ENCODE measurements at places on chromosomes 3 and 15. TPM values are rescaled to one million over a fixed set of nuclear protein-coding genes. Genes with fewer than 3 reads are reported as not detected.

The ANKUB1 gene
- polyA plus RNA-seq, result not detected

The HERC2 gene
- polyA plus RNA-seq, result 16.9 TPM

The C2CD4A gene
- not detected for polyA plus RNA-seq

The GPR176 gene
- polyA plus RNA-seq, result 0.15 TPM

DNA sequence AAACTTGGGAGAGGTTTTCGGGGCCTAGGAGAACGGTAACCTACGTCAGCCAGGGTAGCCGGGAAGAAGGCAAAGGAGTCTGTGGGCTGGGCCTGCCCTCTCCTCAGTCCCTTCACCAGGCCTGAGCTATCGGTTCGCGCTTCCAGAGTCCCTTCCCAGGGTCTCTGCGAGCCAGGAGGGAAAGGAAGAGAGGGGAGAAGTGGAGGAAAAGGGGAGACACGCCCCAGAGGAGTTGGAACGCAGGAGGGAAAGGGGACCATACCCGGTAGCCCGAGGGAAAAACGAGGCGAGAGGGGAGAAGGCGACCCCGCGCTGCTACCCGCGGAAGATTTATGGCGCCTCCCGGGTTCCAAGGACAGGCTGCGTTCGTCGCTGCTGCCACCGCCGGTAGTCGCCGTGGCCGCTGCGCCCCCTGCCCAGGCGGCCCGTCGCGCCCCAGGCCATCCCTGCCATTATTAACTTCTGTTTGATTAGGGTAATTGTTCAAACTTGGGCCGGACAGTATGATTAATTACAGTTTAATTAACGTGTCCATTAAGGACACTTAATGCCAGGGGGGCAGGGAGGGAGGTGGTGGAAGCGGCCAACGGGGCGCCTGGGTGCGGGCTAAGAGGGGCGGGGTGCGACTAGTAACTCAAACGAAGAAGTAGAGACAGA is 3.4 kb upstream of the SKOR1 start:
- no peak for DNase-seq
- peaks cover 81% of the 10 kb centered on the region for H3K27me3 ChIP-seq
- peak overlapping the region; percentile 68 for H3K4me3 ChIP-seq
- peaks cover 47% of the 10 kb centered on the region for H3K4me1 ChIP-seq

DNA sequence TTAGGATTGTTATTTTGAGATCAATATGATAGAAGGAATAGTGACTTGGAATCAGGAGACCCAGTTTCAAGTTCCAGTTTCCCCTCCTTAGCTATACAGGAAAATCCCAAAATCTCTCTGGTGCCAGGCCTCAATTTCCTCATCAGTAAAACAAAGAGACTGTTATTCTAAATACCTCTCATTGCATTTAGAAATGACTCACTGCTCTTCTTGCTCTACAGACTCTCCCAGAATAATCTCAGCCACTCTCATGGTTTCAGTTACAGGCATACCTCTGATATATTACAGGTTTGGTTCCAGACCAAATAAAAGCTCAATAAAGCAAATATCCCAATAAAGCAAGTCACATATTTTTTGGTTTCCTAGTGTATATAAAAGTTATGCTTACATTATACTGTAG is 28.3 kb downstream of the IMPG2 start:
- no peak overlapping the region for H3K27ac ChIP-seq
- H3K27me3 ChIP-seq, result peaks cover under 1% of the 10 kb centered on the region
- no peaks in the 10 kb centered on the region for H3K4me1 ChIP-seq
- no peak overlapping the region for H3K4me3 ChIP-seq
- H3K36me3 ChIP-seq, result peaks cover 8% of the 10 kb centered on the region

- H3K4me1 ChIP-seq, result no peaks in the 10 kb centered on the region
- no peak overlapping the region for H3K27ac ChIP-seq
- H3K36me3 ChIP-seq, result no peaks in the 10 kb centered on the region
- H3K27me3 ChIP-seq, result peaks cover 44% of the 10 kb centered on the region
- DNase-seq, result no peak
Measured at GRCh38 chr3:192570821-192571791, 156.2 kb downstream of the FGF12 start.

GRCh38 chr3:172034786-172035685 is 4.3 kb upstream of the FNDC3B start:
- H3K4me3 ChIP-seq, result no peak overlapping the region
- peaks cover 8% of the 10 kb centered on the region for H3K36me3 ChIP-seq
- no peak overlapping the region for H3K27ac ChIP-seq

- DNase-seq, result no peak
- H3K27ac ChIP-seq, result no peak overlapping the region
- H3K27me3 ChIP-seq, result no peaks in the 10 kb centered on the region
- H3K4me3 ChIP-seq, result no peak overlapping the region
- H3K4me1 ChIP-seq, result no peaks in the 10 kb centered on the region
Measured at GRCh38 chr15:36117296-36117787, 462.1 kb upstream of the CDIN1 start.

DNA sequence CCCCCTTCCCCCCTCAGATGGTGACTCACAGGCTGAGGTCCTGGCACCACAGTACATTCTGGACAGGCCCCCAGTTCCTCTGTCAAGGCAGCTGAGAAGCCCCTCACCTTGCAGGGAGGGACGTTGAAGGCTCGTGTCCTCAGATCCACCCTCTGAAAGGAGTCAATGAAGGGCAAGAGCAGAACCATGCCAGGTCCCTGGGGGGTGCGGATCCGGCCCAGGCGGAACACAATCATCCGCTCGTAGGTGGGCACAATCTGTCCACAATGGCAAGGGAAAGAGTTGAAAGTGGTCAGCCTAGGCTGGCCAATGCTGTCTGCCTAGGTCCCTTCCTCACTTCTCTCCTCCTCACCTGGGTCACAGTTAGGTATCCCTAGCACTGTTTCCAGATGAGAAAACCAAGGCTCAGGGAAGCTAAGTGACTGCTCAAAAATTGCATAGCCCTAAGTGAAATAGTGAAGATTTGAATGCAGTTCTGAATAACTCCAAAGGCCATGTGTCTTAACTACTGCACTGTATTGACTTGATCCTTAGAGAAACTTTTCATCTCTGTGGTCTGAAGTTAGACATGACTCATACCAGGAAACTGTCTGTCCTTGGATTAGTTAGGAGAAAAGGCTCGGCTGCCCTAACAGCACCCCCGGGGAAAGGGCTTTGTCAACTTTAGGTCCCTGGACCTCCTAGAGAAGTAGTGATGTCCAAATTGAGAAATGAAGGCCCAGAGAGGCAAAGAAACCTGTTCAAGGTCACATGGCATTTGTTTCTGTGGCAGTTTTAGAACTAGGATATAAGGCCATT is 2.9 kb downstream of the STOML1 start:
- H3K36me3 ChIP-seq, result no peaks in the 10 kb centered on the region
- peaks cover 77% of the 10 kb centered on the region for H3K4me1 ChIP-seq
- no peak overlapping the region for H3K4me3 ChIP-seq
- H3K27me3 ChIP-seq, result no peaks in the 10 kb centered on the region
- peak overlapping the region; percentile 28 for H3K27ac ChIP-seq
- no peak for DNase-seq

DNA sequence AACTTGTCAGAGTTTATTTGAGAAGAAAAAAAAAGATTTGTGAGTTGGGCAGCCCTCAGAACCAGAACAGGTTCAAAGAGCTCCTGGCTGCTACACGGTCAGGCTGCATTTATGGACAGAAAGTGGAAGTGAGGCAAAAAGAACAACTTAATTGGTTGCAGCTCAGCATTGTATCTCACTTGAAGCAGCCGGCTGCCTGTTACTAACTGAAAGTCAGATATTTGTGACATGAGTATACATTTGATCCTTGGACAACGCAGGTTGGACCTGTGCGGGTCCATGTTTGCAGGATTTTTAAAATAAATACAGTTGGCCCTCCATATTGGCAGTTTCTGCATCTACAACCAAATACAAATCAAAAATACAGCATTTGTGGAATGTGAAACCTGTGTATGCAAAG is 7.5 kb upstream of the ALDH1L1 start:
- H3K4me1 ChIP-seq, result no peaks in the 10 kb centered on the region
- no peak overlapping the region for H3K27ac ChIP-seq
- H3K27me3 ChIP-seq, result peaks cover 14% of the 10 kb centered on the region

GRCh38 chr15:78012643-78013077 is 64.9 kb downstream of the TBC1D2B start:
- peaks cover 9% of the 10 kb centered on the region for H3K36me3 ChIP-seq
- no peak overlapping the region for H3K4me3 ChIP-seq
- H3K4me1 ChIP-seq, result no peaks in the 10 kb centered on the region
- no peak overlapping the region for H3K27ac ChIP-seq
- no peak for DNase-seq

GRCh38 chr3:32384938-32385337 is 6.7 kb upstream of the CMTM7 start:
- H3K36me3 ChIP-seq, result no peaks in the 10 kb centered on the region
- peak; percentile 32 for DNase-seq
- no peak overlapping the region for H3K4me3 ChIP-seq
- H3K27me3 ChIP-seq, result peaks cover 6% of the 10 kb centered on the region
- H3K4me1 ChIP-seq, result peaks cover 16% of the 10 kb centered on the region

GRCh38 chr3:13020159-13020750 is 53.0 kb downstream of the IQSEC1 start:
- H3K27me3 ChIP-seq, result no peaks in the 10 kb centered on the region
- no peak for DNase-seq
- H3K4me1 ChIP-seq, result peaks cover 96% of the 10 kb centered on the region

DNA sequence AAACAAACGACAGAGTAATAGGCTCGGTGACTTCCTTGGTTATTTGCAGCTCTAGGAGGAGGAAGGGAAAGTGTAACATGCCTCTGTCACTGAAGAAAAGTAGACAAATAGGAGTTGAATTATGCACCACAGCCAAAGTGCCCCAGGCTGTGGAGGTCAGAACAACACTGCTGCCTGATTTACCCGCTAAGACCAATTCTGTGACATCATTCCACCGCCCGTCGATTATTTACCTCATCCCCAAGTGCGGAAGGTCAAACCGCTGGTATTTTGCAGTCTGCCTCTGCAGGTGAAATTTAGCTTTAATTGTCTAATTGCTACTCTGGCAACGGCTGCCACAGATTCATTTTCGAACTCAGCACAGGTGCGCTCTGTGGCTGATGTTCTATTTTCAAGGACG is 106.3 kb upstream of the PRICKLE2 start:
- no peak overlapping the region for H3K4me3 ChIP-seq
- no peaks in the 10 kb centered on the region for H3K4me1 ChIP-seq
- H3K27me3 ChIP-seq, result no peaks in the 10 kb centered on the region
- no peak overlapping the region for H3K27ac ChIP-seq
- no peaks in the 10 kb centered on the region for H3K36me3 ChIP-seq
- no peak for DNase-seq

GRCh38 chr3:151875759-151876158 is 2.3 kb downstream of the SUCNR1 start:
- no peak overlapping the region for H3K27ac ChIP-seq
- no peaks in the 10 kb centered on the region for H3K36me3 ChIP-seq

DNA sequence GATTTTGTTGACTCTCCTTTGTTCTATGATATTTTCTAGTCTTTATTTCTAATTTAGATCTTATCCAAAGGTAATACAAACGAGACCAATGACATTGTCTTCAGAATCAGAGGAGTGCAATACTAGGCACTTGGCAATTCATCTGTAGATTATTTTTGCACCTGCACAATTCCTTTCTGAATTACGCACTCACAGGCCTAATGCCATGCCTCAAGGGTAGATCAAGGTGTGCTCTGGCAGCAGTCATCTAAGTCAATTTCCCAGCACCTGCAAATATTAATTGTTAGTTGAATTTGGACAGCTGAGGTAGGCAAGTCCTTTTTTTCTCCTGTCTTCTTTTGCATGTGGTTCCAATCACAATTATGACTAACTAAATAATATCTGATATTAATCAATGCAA is 653.2 kb downstream of the ROBO2 start:
- no peak for DNase-seq
- H3K27me3 ChIP-seq, result no peaks in the 10 kb centered on the region
- H3K27ac ChIP-seq, result no peak overlapping the region

- peak overlapping the region; percentile 86 for H3K4me3 ChIP-seq
- H3K36me3 ChIP-seq, result no peaks in the 10 kb centered on the region
- H3K4me1 ChIP-seq, result peaks cover 22% of the 10 kb centered on the region
- H3K27me3 ChIP-seq, result no peaks in the 10 kb centered on the region
Measured at GRCh38 chr15:73965094-73965757, 26.9 kb downstream of the STOML1 start.

GRCh38 chr3:188516515-188516914 is 362.6 kb downstream of the LPP start:
- H3K27me3 ChIP-seq, result no peaks in the 10 kb centered on the region
- DNase-seq, result no peak
- no peak overlapping the region for H3K4me3 ChIP-seq
- H3K36me3 ChIP-seq, result peaks cover 20% of the 10 kb centered on the region
- peaks cover 13% of the 10 kb centered on the region for H3K4me1 ChIP-seq

DNA sequence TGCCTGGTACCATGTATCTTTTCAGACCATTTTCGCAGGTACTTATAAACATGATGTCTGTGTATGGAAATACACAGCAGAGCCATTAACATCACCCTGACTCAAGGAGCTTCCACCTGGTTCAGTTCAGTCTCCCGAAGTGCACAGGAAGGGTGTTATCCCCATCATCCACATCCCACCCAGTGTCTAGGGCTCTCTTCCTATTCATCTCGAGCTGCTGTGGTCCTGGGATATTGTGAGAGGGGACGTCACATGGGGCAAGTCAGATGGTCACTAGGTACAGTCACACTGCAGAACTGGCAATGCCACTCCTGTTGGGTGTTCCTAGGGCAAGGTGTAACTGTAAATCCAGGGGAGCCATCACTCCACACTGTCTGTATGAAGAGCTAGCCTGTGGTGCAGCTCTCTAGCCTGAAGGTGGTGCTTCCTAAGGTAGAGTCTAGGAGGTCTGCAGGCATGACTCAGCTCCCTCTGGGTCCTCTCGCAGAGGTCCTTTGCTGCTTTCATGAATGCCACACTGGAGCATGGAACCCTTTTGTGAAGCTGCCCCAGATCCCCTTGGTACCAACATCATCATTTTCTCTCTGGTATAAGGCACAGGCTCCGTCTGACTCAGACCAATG is 13.9 kb downstream of the ISLR2 start:
- DNase-seq, result no peak
- peaks cover 4% of the 10 kb centered on the region for H3K36me3 ChIP-seq
- H3K27me3 ChIP-seq, result peaks cover 60% of the 10 kb centered on the region
- H3K27ac ChIP-seq, result no peak overlapping the region
- H3K4me3 ChIP-seq, result no peak overlapping the region

- H3K4me1 ChIP-seq, result no peaks in the 10 kb centered on the region
- DNase-seq, result no peak
- no peak overlapping the region for H3K27ac ChIP-seq
- H3K4me3 ChIP-seq, result no peak overlapping the region
Measured at GRCh38 chr3:155981669-155982068, 111.2 kb downstream of the GMPS start.

GRCh38 chr15:32222716-32223115 is 180.4 kb downstream of the GOLGA8K start:
- no peak overlapping the region for H3K27ac ChIP-seq
- no peaks in the 10 kb centered on the region for H3K4me1 ChIP-seq
- H3K36me3 ChIP-seq, result peaks cover 3% of the 10 kb centered on the region

GRCh38 chr15:80976851-80977250 is 12.8 kb downstream of the MESD start:
- no peak overlapping the region for H3K4me3 ChIP-seq
- H3K27ac ChIP-seq, result no peak overlapping the region

DNA sequence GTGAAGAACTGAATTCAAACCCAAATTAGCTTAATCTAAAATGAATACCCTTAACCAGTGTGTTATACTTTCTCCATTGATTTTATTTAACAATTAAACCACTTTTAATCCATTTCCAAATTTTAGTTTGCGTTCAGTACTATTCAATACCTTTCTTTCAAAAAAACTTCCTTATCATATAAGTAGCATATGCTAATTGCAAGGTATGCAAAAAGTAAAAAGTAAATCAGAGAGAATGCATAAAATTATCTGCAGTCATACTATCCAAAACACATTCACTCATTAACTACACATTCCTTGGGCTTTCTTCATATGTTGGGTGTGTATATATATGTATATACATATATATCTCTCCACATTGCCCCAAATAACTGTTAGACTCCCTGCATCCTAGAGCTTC is 208.8 kb downstream of the CADM2 start:
- H3K27ac ChIP-seq, result no peak overlapping the region
- H3K4me3 ChIP-seq, result no peak overlapping the region
- no peaks in the 10 kb centered on the region for H3K27me3 ChIP-seq
- H3K4me1 ChIP-seq, result no peaks in the 10 kb centered on the region
- DNase-seq, result no peak

All from naive B cell (primary cell).